Occipital lobe (tissue), 3 donors: ENCODE measurements at places on chromosomes 3 and 15. TPM values are rescaled to one million over a fixed set of nuclear protein-coding genes. Genes with fewer than 3 reads are reported as not detected.

The FANCI gene
- 12.6 TPM for total RNA-seq

The MESP2 gene
- not detected for total RNA-seq

- no peak for DNase-seq
Observed at GRCh38 chr15:73346735-73347312, 21.9 kb downstream of the HCN4 start.

The ERC2 gene
- 59.7 TPM for total RNA-seq

The ATP13A4 gene
- 17.2 TPM for total RNA-seq

The GHRL gene
- total RNA-seq: not detected

DNA sequence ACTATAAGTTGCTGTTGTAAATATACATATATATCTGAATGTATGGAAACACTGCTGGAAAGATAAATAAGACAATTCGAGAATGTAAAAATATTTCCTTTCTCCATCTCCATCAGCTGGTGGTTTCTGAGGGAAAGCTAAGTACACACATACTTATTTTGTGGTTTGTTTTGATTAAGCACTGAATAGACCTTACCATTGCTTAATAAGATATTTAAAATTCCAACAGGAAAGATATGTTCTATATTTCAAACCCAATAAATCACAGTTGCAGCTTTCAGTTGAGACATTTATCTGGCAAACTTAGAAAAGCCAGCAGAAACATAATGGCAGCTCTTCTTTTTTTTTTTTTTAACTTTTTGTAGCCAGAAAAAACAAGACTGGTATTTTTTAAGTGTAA lies 160.4 kb downstream of the VGLL3 start:
- no peak for DNase-seq

The SLC22A14 gene
- 0.31 TPM for total RNA-seq

DNA sequence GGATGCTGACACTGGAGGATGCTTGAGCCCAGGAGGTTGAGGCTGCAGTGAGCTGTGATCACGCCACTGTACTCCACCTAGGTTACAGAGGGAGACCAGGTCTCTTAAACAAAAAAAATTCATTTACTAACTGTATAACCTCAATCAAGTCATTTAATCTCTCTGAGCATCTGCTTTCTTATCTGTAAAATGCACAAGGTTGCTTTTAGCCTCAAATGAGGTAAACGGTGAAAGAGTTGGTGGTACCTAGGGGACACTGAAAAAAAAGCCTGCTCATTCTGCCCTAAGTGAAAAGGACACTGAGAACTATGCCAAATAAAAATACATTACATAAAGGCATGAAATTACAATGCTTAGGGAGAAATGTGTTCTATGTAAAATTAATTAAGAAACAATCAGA lies 3.4 kb downstream of the PP2D1 start:
- DNase-seq: no peak
